ENCODE measurements at places on chromosomes 7 and 10. TPM values are rescaled to one million over a fixed set of nuclear protein-coding genes. Genes with fewer than 3 reads are reported as not detected.

The NUDT13 gene
- 2.0 TPM for total RNA-seq

DNA sequence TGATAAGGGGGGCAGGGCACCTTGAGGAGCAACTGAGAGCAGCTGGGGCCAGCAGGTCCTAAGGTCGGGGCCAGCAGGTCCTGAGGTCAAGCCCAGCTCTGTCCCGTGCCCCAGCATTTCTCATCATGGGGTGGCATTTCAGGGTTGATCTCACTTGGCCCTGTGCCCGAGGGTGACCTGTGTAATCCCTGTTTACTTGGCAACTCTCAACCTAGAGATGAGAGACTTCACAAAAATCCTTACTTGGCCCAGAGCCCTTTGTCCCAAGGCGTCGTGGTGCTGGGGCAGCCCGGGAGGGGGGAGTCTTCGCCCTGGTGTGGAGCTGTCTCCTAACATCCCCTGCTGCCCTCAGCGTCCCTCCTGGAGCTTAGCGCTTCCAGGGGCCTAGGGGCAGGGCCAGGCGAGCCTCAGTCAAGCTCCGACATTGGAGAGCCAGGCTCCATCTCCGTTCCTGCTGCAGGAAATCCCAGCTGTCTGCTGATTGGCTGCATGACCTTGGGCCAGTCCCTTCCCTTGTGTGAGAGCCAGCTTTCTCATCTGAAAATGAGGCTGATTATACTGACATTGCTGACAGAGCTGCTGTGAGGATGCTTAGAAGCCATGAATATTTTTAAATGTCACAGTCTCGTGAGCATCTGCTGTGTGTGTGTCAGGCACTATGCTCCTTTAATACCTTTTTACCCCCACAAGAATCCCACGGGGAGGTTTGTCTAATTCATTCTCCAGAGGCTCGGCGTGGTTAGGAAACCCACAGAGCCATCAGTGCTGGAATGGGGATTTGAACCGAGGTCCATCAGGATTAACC is 94.3 kb downstream of the ZMIZ1 start:
- H3K4me1 ChIP-seq, result peaks cover 7% of the 10 kb centered on the region
- H3K4me3 ChIP-seq, result no peak overlapping the region
- no peak for DNase-seq

DNA sequence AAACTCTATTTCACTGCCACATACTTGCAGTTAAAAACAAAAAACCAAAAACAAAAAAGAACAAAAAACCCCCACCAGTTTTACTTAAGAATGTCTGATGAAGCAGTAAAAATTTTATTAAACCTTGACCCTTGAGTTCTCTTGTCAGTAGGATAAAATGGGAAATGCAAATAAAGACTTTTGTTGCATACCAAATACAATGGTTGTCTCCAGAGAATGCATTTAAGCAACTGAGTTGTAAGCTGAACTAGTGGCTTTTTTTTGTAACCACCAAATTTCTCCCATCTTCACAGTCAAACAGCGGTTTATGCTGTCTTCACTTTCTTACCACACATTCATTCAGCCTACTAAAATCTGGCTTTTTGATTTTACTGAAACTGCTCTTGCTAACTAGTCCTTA is 3.1 kb downstream of the SYPL1 start:
- H3K27me3 ChIP-seq, result no peaks in the 10 kb centered on the region
- no peaks in the 10 kb centered on the region for H3K36me3 ChIP-seq
- DNase-seq, result no peak
- H3K4me1 ChIP-seq, result peaks cover 20% of the 10 kb centered on the region
- H3K4me3 ChIP-seq, result no peak overlapping the region

- H3K4me1 ChIP-seq, result peaks cover 22% of the 10 kb centered on the region
- no peaks in the 10 kb centered on the region for H3K36me3 ChIP-seq
- H3K4me3 ChIP-seq, result no peak overlapping the region
- peak overlapping the region; percentile 56 for H3K27ac ChIP-seq
Measured at GRCh38 chr10:119687192-119688032, 36.2 kb downstream of the BAG3 start.

The PRSS37 gene
- total RNA-seq, result not detected

GRCh38 chr7:25173184-25173583 is 48.1 kb upstream of the CYCS start:
- no peaks in the 10 kb centered on the region for H3K36me3 ChIP-seq
- H3K27ac ChIP-seq, result no peak overlapping the region
- DNase-seq, result no peak
- no peaks in the 10 kb centered on the region for H3K27me3 ChIP-seq
- H3K4me3 ChIP-seq, result no peak overlapping the region
- no peaks in the 10 kb centered on the region for H3K4me1 ChIP-seq

DNA sequence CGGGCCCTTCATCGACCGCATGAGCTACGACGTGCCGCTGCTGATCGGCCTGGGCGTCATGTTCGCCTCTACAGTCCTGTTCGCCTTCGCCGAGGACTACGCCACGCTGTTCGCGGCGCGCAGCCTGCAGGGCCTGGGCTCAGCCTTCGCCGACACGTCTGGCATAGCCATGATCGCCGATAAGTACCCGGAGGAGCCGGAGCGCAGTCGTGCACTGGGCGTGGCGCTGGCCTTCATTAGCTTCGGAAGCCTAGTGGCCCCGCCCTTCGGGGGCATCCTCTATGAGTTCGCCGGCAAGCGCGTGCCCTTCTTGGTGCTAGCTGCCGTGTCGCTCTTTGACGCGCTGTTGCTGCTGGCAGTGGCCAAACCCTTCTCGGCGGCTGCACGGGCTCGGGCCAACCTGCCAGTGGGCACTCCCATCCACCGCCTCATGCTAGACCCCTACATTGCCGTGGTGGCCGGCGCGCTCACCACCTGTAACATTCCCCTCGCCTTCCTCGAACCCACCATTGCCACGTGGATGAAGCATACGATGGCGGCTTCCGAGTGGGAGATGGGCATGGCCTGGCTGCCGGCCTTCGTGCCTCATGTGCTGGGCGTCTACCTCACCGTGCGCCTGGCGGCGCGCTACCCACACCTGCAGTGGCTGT is 1.2 kb downstream of the SLC18A3 start:
- H3K36me3 ChIP-seq, result no peaks in the 10 kb centered on the region
- DNase-seq, result no peak
- H3K27me3 ChIP-seq, result peaks cover 91% of the 10 kb centered on the region
- peak overlapping the region; percentile 40 for H3K4me3 ChIP-seq

- no peak overlapping the region for H3K4me3 ChIP-seq
- no peak overlapping the region for H3K27ac ChIP-seq
- no peaks in the 10 kb centered on the region for H3K36me3 ChIP-seq
- no peaks in the 10 kb centered on the region for H3K4me1 ChIP-seq
Measured at GRCh38 chr7:141640239-141640840, 61.6 kb downstream of the DENND11 start.

DNA sequence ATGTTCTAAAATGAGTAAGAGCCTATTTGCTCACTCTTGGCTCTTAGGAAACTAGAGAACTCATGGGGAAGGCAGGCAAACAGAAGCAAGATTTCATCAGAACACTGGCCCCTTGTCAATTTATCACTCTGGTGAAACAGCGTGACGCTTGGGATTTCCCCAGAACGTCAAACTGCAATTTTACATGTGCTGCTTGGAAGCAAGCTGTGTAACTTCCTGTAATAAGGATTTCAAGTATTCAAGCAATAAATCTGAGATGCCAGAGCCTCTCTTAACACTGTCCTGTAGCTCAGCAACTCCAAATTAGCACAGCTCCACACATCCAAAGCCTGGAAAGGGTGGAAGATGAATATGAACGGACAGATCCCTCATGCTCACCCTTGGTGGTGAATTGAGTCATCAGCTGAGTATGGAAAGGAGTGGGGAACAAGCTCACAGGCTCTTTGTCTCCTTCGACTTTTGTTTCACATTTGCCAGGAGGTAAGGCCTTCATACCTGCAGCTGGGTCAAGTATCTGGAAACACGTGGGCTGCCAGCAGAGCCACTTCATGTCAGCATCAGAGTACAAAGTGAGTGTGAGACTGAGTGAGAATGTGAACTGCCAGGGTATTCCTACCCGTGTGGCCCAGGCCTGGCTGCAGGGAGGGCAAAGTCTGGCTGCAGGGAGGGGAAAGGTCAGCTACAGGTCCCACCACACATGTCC is 140.4 kb upstream of the NAMPT start:
- H3K36me3 ChIP-seq, result no peaks in the 10 kb centered on the region
- H3K4me1 ChIP-seq, result peaks cover 56% of the 10 kb centered on the region
- H3K27ac ChIP-seq, result peak overlapping the region; percentile 87
- no peaks in the 10 kb centered on the region for H3K27me3 ChIP-seq

The FXYD4 gene
- total RNA-seq, result not detected

DNA sequence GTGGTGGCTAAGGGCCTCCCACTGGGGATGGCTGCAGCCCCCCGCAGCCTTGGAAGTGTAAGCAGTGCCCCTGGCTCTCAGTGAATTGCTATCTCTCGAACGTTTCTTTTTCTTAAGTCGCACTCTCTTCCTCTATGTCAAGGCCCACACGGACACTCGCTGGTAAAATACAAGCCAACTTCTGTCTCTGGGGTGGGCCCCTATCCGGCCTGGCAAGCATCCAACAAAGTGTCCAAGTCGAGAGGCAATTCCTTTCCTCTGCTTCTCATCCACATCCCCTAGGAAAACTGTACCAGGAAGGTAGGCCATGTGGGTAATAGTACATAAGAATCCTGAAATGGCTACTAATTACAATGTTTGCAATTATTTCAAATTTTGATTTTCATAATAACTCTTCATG is 194.9 kb upstream of the MGMT start:
- H3K4me1 ChIP-seq, result no peaks in the 10 kb centered on the region
- no peak overlapping the region for H3K4me3 ChIP-seq
- no peak for DNase-seq
- no peak overlapping the region for H3K27ac ChIP-seq
- H3K27me3 ChIP-seq, result no peaks in the 10 kb centered on the region
- no peaks in the 10 kb centered on the region for H3K36me3 ChIP-seq

DNA sequence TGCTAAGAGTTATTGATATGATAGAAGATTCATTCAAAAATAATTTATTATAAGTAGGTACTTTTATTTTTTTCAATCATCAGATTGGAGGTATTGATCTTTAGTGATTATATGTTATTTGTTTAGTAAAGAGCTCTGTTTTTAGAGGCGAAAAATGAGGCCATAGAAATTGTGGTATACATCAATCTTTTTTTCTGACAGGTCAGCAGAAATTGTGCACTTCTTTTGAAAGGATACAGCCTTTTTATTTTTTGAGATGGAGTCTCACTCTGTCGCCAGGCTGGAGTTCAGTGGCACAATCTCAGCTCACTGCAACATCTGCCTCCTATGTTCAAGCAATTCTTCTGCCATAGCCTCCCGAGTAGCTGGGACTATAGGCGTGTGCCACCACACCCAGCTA is 292.1 kb downstream of the BAMBI start:
- no peak overlapping the region for H3K27ac ChIP-seq
- no peak overlapping the region for H3K4me3 ChIP-seq
- peaks cover 11% of the 10 kb centered on the region for H3K4me1 ChIP-seq
- H3K27me3 ChIP-seq, result no peaks in the 10 kb centered on the region
- DNase-seq, result no peak
- no peaks in the 10 kb centered on the region for H3K36me3 ChIP-seq

The ZNF503 gene
- 1.2 TPM for total RNA-seq

The CPN1 gene
- total RNA-seq, result not detected

The ENTPD1 gene
- total RNA-seq, result 0.37 TPM

DNA sequence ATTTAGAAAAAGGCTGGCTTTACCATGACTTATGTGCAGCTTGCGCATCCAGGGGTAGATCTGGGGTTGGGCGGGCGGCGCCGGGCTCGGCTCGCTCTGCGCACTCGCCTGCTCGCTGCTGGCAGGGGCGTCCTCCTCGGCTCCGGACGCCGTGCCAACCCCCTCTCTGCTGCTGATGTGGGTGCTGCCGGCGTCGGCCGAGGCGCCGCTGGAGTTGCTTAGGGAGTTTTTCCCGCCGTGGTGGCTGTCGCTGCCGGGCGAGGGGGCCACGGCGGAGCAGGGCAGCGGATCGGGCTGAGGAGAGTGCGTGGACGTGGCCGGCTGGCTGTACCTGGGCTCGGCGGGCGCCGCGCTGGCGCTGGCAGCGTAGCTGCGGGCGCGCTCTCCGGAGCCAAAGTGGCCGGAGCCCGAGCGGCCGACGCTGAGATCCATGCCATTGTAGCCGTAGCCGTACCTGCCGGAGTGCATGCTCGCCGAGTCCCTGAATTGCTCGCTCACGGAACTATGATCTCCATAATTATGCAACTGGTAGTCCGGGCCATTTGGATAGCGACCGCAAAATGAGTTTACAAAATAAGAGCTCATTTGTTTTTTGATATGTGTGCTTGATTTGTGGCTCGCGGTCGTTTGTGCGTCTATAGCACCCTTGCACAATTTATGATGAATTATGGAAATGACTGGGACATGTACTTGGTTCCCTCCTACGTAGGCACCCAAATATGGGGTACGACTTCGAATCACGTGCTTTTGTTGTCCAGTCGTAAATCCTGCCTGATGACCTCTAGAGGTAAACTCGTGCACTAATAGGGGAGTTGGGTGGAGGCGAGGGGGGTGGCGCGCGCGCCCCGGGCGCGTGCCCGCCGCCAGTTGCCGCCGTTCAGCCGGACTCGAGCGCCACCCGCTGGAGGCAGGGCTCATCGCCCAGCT is at the start of gene HOXA5:
Gene HOXA5 (minus strand): TSS at position 659 of the 927 bp plus-strand sequence. CDS start 74 bp downstream, at position 585.
- H3K4me3 ChIP-seq, result peak within 1 kb of the TSS; percentile 30
- peaks cover 16% of the 10 kb centered on the region for H3K4me1 ChIP-seq
- no peaks in the 10 kb centered on the region for H3K36me3 ChIP-seq
- H3K27ac ChIP-seq, result no peak within 1 kb of the TSS
- peaks cover 100% of the 10 kb centered on the region for H3K27me3 ChIP-seq

DNA sequence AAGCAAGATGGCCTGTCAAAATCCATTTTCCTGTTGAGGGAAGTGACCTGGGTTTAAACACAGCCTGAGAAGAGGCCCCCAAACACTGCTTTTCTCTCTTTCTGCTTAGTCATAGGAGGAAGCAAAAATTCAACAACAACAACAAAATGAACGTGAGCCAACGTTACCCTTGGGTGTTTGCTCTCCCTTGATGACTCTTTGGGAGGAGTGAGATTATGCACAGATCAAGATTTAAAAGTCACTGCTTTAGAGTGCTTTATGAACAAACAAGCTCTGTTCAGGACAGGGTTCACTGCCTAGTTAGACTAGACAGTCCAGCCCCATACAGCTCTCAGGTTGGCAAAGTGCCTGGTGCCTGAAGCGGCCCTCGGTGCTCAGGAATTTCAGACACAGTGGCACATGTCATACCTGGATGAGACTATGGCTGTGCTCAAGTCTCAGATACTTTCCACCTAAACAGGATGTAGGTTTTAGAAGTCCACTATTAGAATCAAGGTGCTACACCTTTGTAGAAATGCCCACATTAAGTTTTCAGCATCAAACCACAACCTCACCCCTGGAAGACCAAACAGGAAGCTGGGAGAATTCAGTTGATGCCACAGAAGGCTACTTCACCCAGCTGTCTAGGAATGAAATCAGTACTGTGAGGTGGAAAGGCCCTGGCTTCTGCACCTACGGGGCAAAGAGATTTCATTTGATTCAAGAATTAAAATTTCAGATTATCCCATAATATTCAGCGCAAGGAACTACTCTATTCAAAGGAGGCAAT is 38.7 kb downstream of the DENND11 start:
- no peaks in the 10 kb centered on the region for H3K36me3 ChIP-seq
- H3K27ac ChIP-seq, result peak overlapping the region; percentile 10
- no peaks in the 10 kb centered on the region for H3K27me3 ChIP-seq
- H3K4me1 ChIP-seq, result no peaks in the 10 kb centered on the region

- no peak overlapping the region for H3K27ac ChIP-seq
- H3K4me1 ChIP-seq, result no peaks in the 10 kb centered on the region
- H3K36me3 ChIP-seq, result no peaks in the 10 kb centered on the region
- no peak for DNase-seq
- H3K4me3 ChIP-seq, result no peak overlapping the region
- no peaks in the 10 kb centered on the region for H3K27me3 ChIP-seq
Measured at GRCh38 chr10:128940081-128940480, 527.0 kb upstream of the MGMT start.

All from A673 (cell line).